ENCODE measurements at places on chromosomes 12 and 14.
A peak's percentile ranks its signal among the peaks of the same experiment; 100 is the strongest.

- DNase-seq, result no peak
These were observed 165.7 kb downstream of the AKAP6 start for GRCh38 chr14:32494609-32495434.

GRCh38 chr12:19148860-19149259, 19.3 kb downstream of the PLEKHA5 start:
- DNase-seq, result no peak

- DNase-seq, result no peak
These were observed 60.3 kb downstream of the NUAK1 start for GRCh38 chr12:106078358-106079010.

GRCh38 chr14:94646481-94646880, 34.3 kb downstream of the SERPINA3 start:
- DNase-seq, result no peak

DNA sequence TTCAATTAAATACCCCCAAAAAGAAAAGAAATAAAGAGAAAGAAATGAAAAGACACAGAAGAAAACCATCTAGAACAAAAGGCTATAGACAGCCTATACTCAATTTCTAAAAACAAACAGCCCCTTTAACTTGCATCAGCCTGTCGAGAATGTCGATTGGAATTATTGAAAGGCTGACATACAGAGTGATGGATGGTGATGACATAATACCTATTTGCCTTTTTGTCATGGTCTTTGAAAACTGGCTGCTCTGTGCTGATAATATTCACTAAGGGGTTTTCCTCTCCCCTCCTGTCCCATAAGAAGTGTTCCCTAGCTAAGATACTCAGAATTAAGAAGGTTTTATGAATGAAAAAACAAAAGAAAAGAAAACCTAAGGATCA, 393.7 kb downstream of the SOX5 start:
- no peak for DNase-seq

GRCh38 chr12:19957308-19958125, 410.8 kb upstream of the PDE3A start:
- no peak for DNase-seq

- DNase-seq, result no peak
These were observed 222.5 kb downstream of the TMEM117 start for GRCh38 chr12:44058366-44058765.

GRCh38 chr12:98574110-98574509, 19.4 kb upstream of the SLC25A3 start:
- no peak for DNase-seq

- DNase-seq, result no peak
These were observed 12.3 kb downstream of the NR1H4 start for GRCh38 chr12:100485983-100486382.

GRCh38 chr12:114998118-114998749, 314.3 kb upstream of the TBX3 start:
- no peak for DNase-seq

GRCh38 chr12:96201272-96202227, 7.4 kb downstream of the ELK3 start:
- no peak for DNase-seq

GRCh38 chr12:108371801-108372344, 32.8 kb upstream of the CMKLR1 start:
- DNase-seq, result no peak

GRCh38 chr12:50043854-50044253, 13.5 kb upstream of the ASIC1 start:
- no peak for DNase-seq

DNA sequence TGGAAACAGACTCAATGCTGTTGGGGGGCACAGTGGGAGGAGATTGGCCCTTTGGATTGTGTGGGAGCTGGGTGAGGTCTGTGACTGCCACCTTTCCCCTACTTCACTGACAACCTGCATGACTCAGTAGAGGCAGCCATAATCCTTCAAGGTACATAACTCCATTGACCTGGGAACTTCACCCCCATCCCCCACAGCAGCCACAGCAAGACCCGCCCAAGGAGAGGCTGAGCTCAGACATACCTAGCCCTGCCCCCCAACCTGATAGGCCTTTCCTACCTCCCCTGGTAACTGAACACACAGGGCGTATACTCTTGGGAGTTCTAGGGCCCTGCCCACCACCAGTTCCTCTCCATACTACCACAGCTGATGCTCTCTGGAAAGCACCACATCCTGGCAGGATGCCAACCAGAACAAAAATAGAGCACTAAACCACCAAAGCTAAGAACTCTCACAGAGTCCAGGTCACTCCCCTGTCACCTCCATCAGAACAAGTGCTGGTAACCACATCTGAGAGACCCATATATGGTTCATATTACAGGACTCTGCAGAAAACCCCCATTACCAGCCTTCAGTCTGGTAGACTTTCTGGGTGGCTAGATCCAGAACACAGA, 703.9 kb downstream of the FSCB start:
- no peak for DNase-seq

DNA sequence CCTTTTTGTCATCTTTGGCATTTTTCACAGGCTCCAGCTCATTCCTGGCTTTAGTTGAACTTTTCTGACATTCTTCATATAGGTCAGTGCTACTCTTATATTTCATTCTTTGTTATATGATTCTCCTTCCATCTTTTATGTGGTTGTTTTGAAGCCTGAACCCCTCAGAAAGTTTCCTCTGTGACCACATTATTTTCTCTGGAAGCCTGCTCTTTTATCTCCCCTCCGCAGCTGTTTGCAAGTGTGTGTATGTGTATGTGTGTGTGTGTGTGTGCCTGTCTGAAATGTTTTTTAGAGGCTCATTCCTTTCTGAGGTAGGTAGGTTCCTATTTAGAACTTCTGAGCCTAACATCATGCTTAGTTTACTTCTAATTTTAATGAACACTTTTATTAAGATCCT, 47.6 kb downstream of the ANO4 start:
- DNase-seq, result no peak

- no peak for DNase-seq
These were observed 315.0 kb downstream of the SEC23A start for GRCh38 chr14:38788060-38788459.

DNA sequence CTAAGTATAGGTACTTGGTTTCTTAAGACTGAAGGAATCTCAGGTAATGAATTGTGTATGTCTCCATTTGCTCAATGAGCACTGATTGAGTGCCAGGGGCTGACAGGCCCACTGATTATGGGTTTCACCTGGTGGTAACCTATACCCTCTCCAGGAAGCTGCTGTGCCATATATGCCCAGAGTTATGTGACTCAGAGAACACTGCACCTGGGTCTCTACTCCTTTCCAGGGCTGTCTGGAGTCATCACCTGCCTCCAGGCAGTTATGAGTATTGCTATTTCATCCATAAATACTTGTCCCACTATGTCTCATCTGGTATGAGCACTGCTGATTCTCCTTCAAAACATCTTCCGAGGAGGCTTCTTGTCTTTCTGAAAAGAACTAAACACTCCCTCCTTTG, 692.9 kb downstream of the BCL11B start:
- no peak for DNase-seq

GRCh38 chr12:34335819-34336262, 313.5 kb downstream of the ALG10 start:
- DNase-seq, result no peak

DNA sequence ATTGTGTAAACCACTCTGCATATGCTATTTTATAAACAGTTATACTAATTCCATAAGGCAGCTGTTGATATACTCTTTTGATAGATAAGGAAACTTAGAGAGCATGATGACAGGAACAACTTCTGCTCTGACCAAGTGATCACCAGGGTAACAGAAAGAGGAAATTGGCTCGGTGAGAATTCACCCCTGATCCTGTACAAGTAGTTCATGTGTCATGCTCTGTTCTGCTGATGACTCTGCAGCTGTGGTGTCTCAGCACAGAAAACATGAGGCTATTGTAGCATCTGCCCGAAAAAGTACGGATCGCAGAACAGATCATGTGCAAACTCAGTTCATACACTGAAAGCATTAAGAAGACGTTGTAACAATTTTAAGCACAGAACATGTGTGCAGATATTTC, 345.0 kb downstream of the LRIG3 start:
- DNase-seq, result no peak

- DNase-seq, result no peak
These were observed 75.3 kb downstream of the GARIN6 start for GRCh38 chr12:99722690-99723486.

- DNase-seq, result no peak
These were observed 366.2 kb upstream of the KITLG start for GRCh38 chr12:88946372-88946997.

GRCh38 chr12:32398816-32399369, 465 bp upstream of the FGD4 start:
- DNase-seq, result no peak

- peak; percentile 43 for DNase-seq
These were observed at the start of gene KIF26A for GRCh38 chr14:104138098-104138717. Gene KIF26A (plus strand): TSS chr14:104138587. CDS start chr14:104138723, 136 bp downstream.

- no peak for DNase-seq
These were observed 61.7 kb upstream of the AMIGO2 start for GRCh38 chr12:47141459-47141858.

- DNase-seq, result no peak
These were observed 10.1 kb upstream of the C14orf39 start for GRCh38 chr14:60495946-60496345.

DNA sequence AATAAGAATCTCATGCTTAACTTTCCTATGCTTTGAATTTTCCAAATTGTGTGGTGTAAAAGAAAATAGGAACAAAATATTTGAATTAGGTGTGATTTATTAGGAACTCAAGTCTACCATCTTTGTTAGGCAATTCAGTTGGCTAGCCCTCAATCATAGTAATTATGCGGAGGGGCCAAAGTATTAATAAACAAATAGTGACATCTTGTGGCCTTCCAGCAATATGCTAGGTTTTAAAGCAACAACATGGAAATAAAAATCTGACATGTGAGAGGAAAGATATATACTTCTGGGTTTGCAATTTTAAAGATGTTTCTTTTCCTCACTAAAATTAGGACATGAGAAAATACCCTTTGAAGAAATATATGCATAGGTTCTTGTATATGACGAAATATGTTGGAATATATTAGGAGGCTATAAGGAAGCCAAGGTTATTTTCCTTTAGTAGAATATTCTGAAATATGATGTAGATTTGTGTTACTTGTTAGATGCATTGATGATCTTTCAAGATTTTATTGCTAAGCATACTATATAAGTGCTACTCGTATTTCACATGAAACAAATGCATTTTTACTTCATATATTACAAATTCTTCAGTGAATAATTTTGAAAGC, 200.4 kb downstream of the PTPRO start:
- no peak for DNase-seq

DNA sequence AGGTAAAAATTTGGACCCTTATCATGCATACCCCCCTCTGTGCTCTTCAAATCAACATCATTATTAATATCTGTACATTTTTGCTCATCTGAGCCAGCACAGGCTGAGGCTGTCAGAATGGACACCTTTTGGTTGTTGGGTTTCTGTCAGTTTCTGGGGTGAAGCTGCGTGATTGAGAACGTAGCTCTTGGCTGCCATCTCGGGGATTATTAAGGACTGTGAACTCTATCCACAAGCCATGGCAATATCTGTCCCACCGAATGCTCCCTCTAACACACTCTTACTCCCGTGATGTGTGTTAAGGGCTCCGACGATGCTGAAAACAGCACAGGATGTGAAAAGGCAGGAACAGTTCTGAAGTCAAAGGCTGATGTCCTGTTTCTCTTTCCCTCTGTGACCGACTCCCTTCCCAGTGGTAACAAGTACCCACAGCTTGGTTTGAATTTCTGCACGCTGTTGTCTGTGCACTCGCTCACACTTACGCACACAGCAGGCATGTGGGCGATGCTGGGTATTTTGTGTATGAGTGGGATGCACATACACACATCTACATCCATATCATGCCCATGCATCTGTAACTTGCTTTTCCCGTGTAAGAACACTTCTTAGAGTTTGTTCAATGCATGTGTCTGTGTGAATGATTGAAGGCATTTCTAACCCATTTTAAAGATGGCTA, 405.6 kb downstream of the TMEM121 start:
- no peak for DNase-seq

- no peak for DNase-seq
These were observed 25.6 kb upstream of the WSCD2 start for GRCh38 chr12:108103517-108103916.

DNA sequence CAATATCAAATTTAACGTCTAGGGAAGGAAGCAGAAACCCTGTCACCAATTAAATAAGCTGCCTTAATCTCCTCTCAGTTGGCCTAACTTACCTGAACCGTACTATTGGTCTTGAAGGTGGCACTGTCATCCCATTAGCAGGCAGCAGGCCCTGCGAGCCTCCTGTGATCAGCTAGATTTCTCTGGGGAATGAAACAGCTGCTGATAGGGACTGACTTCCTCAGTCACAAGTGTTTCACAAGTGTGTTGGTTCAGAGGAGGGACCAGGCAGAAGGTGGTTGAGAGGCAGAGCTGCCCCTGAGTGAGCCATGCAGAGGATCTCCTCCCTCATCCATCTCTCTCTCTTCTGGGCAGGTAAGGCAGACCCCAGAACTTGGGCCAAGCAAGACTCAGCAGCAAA, 166.8 kb downstream of the DAD1 start:
- no peak for DNase-seq

- no peak for DNase-seq
These were observed 107.5 kb downstream of the GPATCH2L start for GRCh38 chr14:76259029-76259735.

GRCh38 chr12:121578230-121579189, 2.3 kb downstream of the KDM2B start:
- no peak for DNase-seq

DNA sequence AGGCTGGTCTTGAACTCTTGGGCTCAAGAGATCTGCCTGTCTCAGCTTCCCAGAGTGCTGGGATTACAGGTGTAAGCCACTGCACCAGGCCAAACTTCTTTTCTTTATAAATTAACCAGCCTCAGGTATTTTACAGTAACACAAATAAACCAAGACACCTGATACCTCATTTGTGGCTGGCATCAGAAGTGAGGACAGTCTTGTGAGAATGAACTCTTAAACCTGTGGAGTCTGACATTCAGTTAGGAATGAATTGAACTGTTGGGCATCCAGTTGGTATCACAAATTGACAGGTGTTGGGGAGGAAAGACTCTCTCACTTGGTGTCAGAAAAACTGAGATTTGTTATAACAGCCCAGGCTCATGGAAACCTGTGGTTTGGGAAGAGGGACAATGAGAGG, 120.5 kb downstream of the DENND5B start:
- DNase-seq, result no peak

GRCh38 chr12:130644146-130644545, 72.0 kb downstream of the RIMBP2 start:
- no peak for DNase-seq

DNA sequence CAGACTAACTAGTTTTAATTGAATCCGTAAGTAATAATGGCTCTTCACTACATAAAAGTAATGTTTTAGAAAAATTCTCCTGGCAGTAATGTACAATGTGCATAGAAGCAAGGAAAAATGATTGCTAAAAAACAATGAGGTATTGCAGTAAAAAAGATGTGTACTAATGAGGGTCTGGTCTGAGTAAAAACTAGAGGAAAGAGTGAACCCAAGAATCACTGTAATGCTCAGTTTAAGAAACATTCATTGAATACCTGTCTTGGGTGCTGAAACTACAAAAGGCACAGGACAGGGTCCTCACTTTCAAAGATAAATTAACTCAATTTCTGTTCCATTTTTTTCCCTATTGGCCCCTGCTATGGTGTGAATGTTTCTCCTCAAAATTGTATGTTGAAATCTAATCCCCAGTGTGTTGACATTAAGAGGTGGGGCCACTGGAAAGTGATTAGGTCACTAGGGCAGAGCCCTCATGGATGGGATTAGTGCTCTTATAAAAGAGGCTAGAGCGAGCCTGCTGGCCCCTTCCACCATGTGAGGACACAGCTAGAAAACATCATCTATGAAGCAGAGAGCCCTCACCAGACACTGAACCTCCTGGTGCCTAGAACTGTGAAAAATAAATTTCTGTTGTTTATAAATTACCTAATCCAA, 51.6 kb downstream of the RPS6KA5 start:
- no peak for DNase-seq
